ENCODE measurements at places on chromosomes 2 and 18. TPM values are rescaled to one million over a fixed set of nuclear protein-coding genes. Genes with fewer than 3 reads are reported as not detected.

Gene DYNAP
- not detected for total RNA-seq

Gene ALPI
- not detected for total RNA-seq

Gene GRHL1
- 0.19 TPM for total RNA-seq

Gene ERBB4
- total RNA-seq = 7.7 TPM

Gene ERICH2
- not detected for total RNA-seq

Gene PHOSPHO2
- total RNA-seq = 1.8 TPM

Gene NBEAL1
- total RNA-seq = 38.7 TPM

Gene MYO7B
- 0.06 TPM for total RNA-seq

Gene SERPINB4
- total RNA-seq = not detected

Gene FSHR
- not detected for total RNA-seq

Gene GIGYF2
- 59.0 TPM for total RNA-seq

Gene KCNG2
- total RNA-seq = not detected

Gene NABP1
- 27.7 TPM for total RNA-seq

Gene VIT
- total RNA-seq = 0.12 TPM

Gene ATOH8
- total RNA-seq = 66.5 TPM

Gene SLC23A3
- 1.6 TPM for total RNA-seq

Gene SEMA4F
- total RNA-seq = 7.5 TPM

Gene AFTPH
- 27.7 TPM for total RNA-seq

Gene MYO5B
- total RNA-seq = 0.06 TPM

Gene ABCG5
- under 0.01 TPM for total RNA-seq

Gene PJVK
- total RNA-seq = 1.5 TPM

Gene SERPINB3
- not detected for total RNA-seq

Gene PLCD4
- 4.0 TPM for total RNA-seq

Gene TNFAIP6
- total RNA-seq = 25.2 TPM

Gene LCT
- not detected for total RNA-seq

Gene CDCA7
- total RNA-seq = 0.56 TPM

Gene RAMP1
- total RNA-seq = 14.9 TPM

Gene FAM110C
- total RNA-seq = under 0.01 TPM

Gene CLHC1
- total RNA-seq = 10.4 TPM

Gene COL4A4
- 33.4 TPM for total RNA-seq

Gene KLHL14
- total RNA-seq = not detected

Gene MC4R
- total RNA-seq = not detected

Gene TCF7L1
- 2.0 TPM for total RNA-seq

Measured in aortic smooth muscle cell (primary cell).